Stimulated activated CD4-positive, alpha-beta T cell treated with anti-CD3 and anti-CD28 coated beads, Interleukin-4, amount 100 ng/mL, for 24 hours (primary cell): ENCODE measurements at places on chromosomes 2 and 18.

GRCh38 chr18:4143585-4143984 lies 311.5 kb downstream of the DLGAP1 start:
- no peak for DNase-seq

DNA sequence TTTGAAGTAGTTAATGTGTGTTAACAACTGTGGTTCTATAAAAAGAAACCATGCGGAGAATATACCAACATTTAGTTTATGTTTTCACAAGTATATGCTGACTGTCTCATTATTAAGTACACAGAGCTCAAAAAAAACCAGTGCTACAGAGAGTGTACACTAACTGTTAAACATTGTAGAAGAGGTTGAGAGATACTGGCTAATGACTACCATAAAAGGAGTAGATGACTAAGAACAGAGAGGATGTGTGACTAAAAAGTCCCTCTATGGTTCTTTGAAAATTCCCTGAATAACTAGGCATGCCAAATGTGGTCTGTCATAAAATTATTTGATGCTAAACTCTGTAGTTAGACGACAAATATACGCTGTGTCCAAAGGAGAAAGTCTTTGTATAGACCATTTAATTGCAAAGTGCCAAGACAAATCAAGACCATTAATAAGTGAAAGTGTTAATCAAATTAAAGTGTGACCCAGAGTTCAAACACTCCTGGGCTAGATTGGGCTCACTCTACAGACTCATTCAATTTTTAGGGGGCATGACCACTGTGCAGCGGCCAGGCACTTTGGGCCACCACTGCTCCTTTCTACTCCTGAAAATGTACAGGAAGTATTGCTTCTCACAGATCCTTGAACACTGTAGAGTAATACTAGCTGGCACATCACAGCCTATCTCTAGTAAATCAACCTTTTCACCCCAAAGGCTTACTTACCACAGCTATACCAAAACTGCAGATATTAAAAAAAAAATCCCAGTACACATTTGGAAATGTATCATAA lies 45.1 kb upstream of the SERTAD2 start:
- DNase-seq, result no peak

DNA sequence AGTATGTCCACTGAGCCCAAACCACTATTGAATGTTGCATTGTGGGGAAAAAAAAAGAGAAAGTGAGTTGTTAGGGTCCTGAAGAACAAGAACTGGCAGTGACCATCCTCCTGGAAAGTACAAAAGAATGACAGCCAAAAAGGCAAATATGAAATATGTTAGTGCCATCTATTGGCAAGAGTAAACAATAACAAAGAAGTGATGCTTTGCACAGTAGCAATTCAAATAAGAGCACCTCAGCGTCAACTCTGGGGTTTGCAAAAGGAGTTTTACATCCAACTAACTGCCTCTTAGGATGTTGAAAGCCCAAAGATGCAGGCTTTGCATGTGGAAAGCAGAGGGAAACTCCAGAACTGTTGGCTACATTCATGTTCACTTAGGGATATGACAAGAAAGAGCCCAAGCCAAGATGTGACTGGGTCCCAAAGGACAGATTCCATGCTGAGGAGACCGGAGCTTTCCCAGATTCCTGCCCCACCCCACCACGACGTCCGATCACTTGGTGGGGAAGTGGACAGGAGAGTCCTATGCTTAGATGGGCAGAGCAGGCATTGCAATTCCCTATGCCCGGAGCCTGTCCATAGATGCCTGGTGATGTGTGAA lies 15.6 kb downstream of the TRABD2A start:
- no peak for DNase-seq

- DNase-seq, result no peak
Measured at GRCh38 chr2:195612611-195613495, 44.2 kb upstream of the SLC39A10 start.

DNA sequence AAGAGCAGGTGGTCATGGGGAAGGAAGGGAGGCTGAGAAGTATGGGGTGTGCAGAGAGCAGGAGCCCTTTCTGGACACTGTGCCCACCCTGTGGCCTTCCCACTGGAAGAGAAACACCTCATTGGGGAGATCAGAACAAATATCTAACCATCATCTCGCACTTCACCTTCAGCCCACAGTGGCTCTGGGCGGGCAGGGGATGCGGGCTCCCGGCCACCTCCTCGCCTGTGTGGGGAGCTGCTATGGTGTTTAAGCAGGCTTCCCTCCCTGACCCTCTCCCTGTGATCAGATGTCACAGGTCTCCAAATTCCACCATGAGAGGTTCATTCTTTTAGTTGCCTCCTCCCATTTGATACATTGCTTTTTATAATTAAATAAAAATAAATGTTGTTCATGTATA lies 5.0 kb downstream of the FBLN7 start:
- no peak for DNase-seq

- no peak for DNase-seq
Measured at GRCh38 chr18:57441071-57441794, 6.1 kb downstream of the ONECUT2 start.

DNA sequence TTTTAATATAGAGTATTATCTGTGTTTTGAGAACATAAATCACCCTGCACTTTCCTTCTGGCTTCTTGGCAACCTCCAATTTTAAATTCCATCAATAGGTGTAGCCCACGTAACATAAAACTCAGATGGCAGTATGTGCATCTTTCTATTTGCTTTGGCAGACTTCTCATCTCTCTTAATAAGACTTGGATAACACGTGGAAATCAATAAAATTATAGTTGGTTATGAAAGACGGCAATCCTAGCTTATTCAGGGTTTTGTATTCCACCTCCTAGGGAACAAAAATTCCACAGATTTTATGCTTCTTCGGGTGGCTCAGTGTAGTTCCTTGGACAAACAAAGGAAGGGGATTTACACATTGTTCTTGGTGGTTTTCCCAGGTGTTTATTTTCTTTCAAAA lies 299.3 kb downstream of the RND3 start:
- DNase-seq, result no peak

GRCh38 chr2:38945911-38946310 lies 56.2 kb downstream of the ARHGEF33 start:
- DNase-seq, result no peak

DNA sequence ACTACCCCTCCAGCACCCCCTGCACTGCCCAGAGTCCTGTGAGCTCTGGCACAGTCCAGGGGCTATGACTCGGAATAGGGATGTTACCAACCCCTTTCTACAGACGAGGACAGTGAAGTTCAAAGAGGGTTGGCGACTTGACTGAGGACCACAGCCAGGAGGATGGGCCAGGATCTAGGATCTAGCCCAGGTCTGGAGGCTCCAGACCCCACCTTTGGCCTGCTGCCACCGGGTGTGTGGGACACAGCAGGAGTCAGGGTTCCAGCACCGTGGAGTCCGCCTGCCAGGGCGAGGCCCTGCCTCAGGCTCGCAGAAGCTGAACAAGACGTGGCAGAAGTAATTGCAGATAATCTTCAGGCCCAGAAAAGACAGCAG lies 37.9 kb upstream of the GPC1 start:
- no peak for DNase-seq

- DNase-seq, result no peak
Measured at GRCh38 chr2:168188002-168188401, 59.4 kb downstream of the STK39 start.

DNA sequence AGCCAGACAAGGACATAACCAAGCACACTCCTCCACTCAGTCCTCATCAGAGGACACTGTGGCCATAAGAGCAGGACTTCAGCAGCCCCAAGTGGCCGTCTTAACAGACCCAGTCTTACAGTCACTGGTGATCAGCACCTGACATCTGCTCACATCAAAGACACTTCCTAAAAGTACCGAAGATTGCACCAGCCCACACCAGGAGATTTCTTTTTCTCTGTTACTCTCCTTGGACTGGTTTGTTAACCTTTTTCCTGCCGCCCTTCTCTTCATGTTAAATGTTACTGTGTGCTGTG lies 44.1 kb downstream of the MRPS5 start:
- DNase-seq, result no peak

GRCh38 chr2:230164139-230164538 lies 55.6 kb downstream of the SP110 start:
- no peak for DNase-seq

- no peak for DNase-seq
Measured at GRCh38 chr18:76562286-76563122, 67.5 kb upstream of the ZNF516 start.

- DNase-seq, result no peak
Measured at GRCh38 chr18:55307505-55307904, 280.5 kb downstream of the TCF4 start.

DNA sequence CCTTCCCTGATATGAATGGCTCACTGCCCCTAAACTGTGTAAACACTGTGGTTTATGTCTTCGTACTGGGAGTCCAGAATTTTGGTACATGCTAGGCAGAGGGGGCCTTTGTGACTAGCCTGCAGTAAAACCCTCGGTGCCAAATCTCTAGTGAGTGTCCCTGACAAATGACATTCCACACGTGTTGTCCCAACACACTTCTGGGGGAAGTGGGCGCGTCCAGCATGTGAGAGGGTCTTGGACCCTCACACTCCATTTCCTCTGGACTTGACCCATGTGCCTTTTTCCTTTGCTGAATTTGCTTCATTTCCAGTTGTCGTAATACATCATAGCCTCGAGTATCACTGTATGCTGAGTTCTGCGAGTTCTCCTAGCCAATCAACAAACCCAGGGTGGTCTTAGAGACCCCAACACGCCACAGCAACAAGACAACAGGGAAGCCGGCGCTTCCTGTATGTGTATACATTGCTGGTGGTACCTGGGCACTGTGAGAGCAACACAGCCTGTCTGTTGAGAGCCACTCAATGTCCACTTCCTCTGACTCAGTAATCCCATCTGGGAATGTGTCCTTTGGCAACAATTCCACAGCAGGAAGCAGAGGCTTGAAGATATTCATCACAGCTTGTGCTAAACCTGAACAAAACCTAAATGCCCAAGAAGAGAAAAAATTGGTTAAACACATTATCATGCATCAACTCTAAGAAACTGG lies 26.9 kb upstream of the SLC66A3 start:
- DNase-seq, result no peak

- DNase-seq, result no peak
Measured at GRCh38 chr2:73101626-73102256, 11.0 kb downstream of the RAB11FIP5 start.

DNA sequence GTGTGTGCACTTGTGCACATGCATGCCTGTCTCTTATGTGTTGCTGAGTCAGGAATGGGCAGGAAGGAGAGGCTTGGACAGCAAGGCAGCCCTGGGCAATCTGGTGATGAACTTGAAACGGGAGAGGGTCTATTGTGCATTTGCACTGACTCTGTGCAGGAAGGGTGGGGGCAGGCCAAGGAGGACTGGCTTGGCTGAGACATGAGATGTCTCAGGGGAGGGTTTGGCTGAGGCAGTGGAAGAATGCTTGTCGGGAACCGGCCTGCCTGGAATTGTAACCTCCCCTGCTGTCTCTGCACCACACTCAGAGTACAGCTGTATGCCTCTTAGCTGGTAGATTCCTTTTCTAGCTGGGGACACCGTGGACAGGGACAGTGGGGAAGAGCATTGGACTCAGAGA lies 176.1 kb upstream of the TNP1 start:
- no peak for DNase-seq

GRCh38 chr2:205837663-205838062 lies 155.4 kb downstream of the NRP2 start:
- DNase-seq, result no peak

GRCh38 chr2:16755442-16755841 lies 89.8 kb upstream of the CYRIA start:
- no peak for DNase-seq
